ENCODE measurements at places on chromosomes 13 and 19.

DNA sequence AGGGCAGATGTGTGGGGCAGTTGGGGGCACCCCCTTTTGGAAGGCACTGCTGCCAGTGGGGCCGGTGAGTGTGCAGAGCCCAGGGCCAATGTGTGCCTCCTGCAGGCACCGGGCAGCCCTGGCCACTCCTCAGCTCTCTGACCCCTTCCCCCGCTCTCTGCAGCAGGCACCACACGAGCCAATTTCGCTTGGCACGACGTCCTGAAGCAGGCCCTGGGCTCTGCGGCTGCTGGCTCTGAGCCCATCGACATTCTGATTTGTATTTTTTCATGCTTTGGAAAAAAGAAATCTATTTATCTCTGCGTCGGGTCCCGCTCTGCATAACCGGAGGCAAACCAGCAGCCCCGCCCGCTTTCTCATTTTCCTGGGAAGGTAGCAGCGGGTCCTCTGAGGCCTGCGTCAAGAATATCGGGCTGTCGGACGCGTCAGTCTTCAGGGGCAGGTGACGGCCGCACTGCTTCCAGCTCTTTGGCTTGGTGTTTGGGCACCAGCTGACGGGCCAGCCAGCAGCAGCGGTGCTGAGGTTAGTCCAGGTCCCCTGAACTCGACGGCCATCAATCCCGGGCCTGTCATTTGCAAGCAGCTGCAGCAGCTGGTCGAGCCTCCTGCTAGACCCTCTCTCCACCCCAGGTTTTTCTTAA, 134.3 kb downstream of the KDM4B start:
- no peak for DNase-seq

DNA sequence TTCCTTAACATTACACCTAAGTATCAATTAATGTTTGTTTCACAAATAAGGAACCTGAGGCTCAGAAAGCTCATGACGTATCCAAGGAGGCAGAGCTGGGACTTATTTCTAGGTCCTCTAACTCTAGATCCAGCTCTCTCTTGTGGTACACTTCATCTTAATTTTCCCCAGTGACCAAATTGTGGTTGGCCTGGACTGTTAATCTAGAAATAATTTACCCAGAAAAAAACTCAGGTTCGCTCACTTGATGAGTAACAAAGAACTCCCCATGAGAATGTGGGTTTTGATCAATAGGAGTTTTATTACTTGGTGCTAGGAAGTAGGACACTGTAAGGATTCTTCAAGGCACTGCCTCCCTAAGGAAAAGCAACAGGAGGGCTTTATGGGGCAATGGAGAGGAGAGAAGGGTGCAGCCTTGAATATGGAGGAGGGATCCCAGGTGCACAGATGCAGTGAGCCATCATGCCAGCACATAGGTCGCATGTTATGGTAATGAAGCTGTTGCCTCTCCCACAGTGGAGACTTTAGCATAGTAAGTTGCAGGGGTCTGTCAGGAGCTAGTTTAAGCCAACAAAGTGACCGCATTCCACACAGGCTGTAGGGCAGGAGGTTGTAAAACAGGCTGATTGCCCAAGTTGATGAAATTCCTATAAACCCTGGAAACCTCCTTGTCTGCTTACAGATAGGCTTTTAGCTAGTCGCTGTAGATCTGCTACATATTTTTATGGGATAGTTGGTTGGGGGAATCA, 14.7 kb downstream of the RAP2A start:
- no peak for DNase-seq

GRCh38 chr13:58379221-58379620, 747.7 kb downstream of the PCDH17 start:
- DNase-seq: no peak

DNA sequence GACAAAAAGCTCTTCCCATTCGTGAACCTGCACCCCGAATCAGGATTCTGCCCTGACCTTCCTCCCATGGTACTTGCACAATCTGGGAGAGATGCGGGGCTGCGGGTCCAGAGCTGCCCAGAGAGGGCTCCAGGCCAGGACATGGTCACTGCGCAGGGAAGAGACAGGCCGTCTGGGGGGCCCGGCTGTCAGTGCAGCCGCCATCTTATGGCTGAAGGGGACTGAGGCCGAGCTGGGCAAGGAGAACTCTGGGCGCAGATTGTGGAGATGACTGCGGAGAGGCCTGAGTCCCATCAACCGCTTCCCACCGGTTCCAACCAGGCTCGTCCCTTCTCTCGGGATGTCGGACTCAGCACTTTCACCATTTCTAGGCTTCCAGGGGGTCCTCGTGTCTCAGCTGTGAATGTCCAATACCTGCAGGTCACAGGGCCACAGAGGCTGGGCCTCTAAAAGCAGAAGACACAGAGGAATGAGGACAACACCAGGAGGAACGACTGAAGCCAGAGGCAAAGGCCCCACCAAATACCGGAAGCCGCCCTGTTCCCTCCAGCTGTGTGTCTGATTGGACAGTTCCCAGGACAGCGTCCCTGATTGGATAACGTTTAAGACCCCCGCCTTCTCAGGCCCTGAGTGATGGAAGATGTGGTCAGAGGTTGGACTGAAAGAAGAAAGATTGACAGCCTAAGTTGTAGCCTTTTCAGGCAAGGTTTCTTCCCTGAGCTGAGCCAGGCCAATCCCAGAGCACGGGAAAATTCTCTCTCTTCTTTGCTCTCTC, 117.1 kb upstream of the ZNF91 start:
- no peak for DNase-seq

- DNase-seq: no peak
Measured at GRCh38 chr13:75724752-75725517, 88.8 kb downstream of the LMO7 start.

DNA sequence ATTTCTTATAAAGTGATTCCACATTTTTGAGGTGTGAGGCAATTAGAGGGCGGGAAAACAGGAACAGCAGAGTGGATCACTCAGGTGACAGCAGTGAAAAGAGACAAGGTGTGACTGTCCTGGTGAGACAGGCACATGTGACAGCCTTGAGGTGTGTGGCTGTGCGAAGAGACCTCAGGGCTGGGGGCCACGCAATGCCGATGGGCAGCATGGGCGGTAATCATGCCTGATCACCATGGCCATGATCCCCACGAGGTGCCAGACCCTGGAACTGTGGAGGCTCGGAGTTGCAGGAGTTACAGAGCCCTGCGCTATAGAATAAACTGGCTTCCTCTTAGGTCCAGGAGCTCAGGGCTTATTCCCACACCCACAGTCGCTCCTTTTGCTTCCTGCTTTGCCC, 2.0 kb downstream of the SPACA6 start:
- DNase-seq: no peak

- no peak for DNase-seq
Measured at GRCh38 chr19:28868836-28869235, 344.1 kb downstream of the UQCRFS1 start.

GRCh38 chr19:16836115-16837034, 7.2 kb downstream of the SIN3B start:
- DNase-seq: no peak

DNA sequence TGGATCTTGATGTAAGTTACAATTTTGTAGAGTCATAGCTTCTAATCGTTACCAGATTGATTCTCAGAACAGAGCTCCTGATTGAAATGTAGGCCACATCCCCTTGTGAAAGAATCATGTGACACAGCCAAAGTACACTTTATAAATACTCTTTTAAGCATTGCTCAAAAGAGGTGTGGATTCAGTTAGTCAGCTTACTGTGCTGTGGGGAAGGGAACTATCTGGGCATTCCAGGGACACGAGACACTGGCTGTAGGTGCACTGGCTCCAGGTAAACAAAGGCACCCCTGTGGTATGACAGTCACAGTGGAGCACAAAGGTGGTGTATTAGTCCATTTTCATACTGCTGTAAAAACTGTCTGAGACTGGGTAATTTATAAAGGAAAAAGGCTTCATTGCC, 222.8 kb downstream of the LIG4 start:
- no peak for DNase-seq

DNA sequence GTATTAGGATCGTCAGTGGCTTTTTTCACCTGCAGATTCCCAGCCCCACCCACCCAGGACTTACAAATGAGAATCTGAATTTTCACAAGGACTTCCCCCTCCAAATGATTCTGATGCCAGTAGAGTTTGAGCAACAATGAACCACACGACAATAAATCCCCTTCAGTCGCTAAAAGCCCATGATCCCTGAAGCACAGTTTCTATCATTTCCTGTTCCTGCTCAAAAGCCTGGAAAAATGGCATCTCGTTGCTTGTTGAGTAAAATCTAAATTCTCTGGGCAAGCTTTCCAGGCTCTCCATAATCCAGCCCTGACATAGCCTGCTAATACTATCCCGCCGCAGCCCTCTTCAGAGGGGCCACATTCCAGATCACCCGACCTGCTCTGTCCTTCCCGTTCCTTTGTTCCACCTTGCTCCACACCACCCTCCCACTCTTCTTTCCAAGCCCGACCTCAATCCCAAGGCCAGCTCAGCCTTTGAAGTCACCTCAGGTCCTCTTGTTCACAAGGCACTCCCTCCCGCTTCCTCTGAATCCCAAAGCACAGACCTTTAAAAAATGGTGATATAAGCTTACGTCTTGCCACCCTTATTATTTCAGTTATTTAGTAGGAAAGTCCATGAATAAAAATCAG, 67.9 kb downstream of the NUFIP1 start:
- no peak for DNase-seq

- no peak for DNase-seq
Measured at GRCh38 chr13:33191425-33192210, 93.9 kb downstream of the STARD13 start.

DNA sequence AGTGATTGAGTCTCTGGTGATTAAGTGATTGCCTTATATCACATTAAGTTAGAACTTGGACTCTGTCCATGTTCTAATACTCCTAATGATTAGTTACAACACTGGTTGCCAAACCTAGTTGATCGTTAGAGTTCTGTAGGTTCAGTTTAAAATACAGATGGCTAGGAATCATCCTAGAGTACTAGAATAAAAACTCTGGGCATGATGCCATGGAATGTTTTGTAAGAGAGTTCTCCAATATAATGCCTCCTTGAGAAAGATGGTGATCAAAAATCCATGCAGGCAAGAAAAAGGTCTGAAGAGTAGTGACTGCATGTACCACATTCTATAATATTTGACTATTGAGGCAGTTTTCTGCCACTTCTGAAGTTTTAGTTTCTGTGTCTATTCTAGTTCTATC, 176.3 kb downstream of the GPC5 start:
- DNase-seq: no peak

DNA sequence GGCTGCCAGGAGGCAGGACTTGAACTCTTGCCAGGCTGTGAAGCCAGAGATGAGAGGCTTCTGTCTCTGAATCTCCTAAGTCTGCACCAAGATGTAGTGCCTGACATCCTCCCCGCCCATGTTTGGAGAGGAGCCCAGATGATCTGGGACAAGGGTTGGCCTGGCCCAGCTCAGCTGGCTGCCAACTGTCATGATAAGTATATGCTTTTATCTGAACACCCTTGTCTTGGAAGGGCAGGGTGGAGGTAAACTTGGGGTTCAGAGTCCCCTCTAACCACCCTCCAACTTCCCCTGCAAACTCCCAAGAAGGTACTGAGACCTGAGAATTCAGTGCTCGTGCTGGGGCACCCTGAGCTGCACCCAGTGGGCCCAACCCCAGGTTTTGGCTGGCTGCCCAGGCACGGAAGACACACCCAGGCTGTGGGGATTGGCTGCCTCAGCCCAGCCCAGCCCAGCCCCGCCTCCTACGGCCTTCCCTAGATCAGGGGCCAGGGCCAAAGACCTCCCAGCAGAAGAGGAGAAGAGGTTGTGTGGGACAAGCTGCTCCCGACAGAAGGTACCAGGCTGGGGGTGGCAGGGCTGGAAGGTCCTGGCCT, at the start of gene CYP4F12:
Gene CYP4F12 (plus strand): TSS at position 508 of the 596 bp plus-strand sequence. CDS start 443 bp downstream, outside the sequence.
- DNase-seq: no peak

DNA sequence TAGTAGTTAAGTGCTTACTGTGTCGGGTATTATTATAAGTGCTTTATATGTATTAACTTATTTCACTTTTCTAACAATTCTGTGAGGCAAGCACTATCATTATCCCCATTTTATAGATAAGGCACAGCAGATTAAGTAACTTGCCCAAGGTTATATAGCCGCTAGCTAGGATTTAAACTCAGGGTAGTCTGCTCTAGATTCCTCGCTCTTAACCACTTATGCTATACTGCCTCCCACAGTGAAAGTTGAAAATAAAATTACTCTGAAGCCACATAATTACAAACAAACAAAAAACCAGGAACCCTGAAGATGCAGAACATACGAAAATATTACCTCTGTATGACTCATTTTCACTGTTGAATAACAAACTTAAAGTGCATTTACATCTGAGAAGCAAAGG, 3.9 kb downstream of the TEX30 start:
- no peak for DNase-seq

DNA sequence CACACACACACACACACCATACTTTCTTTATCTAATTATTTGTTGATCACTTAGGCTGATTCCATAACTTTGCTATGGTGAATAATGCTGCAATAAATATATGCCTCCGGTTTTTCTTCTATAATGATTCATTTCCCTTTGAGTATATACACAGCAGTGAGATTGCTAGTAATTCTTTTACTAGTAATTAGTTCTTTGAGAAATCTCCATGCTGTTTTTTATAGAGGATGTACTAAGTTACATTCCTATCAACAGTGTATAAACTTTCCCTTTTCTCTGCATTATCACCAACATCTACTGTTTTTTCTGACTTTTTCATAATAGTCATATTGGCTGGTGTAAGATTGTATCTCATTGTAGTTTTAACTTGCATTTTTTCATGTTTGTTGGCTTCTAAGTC, 1405.1 kb downstream of the PCDH9 start:
- DNase-seq: no peak

GRCh38 chr19:42693760-42694350, 46.4 kb downstream of the PSG3 start:
- no peak for DNase-seq

- DNase-seq: no peak
Measured at GRCh38 chr13:114311908-114312307, 2.4 kb upstream of the CHAMP1 start.

DNA sequence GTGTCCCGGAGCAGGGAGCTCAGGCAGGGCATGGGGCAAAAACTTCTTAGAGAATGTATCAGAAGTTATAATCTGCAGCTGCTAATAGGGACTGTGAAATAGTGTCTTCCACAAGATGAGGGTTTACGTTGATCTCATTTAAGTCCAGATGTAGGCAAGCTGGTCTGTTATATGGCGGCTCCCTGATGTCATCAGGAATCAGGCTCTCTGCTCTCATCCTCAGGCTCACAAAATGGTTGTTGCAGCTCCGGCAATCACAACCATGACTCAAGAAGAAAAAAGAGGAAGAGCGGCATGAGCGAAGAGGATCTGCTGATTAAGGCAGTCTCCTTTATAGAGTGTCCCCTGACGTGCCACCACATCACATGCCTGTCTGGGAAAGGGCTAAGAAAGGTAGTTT, 191.3 kb downstream of the KLF5 start:
- no peak for DNase-seq

- peak; percentile 29 for DNase-seq
Measured at GRCh38 chr13:26785838-26786630, 25.4 kb upstream of the GPR12 start.

DNA sequence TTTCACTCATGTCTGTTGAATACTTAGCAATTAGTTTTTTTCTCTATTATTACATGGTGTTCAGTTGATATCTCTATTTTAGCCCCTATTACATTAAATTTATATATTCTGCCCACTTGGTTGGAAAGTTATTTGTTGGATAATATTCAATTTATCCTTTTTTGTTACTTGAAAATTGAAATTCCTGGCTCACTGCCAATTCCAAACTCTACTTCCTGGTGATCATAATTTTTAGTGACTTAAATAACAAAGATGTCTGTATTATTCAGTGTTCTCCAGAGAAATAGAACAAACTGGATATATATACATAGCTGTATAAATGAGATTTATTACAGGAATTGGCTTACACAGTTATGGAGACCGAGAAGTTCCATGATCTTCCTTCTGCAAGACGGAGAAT, 93.6 kb downstream of the GPC5 start:
- no peak for DNase-seq

All from retina (tissue), 1 donor.